Upper lobe of right lung (tissue), 1 donor: ENCODE measurements at places on chromosomes 7 and 10. TPM values are rescaled to one million over a fixed set of nuclear protein-coding genes. Genes with fewer than 3 reads are reported as not detected.

DNA sequence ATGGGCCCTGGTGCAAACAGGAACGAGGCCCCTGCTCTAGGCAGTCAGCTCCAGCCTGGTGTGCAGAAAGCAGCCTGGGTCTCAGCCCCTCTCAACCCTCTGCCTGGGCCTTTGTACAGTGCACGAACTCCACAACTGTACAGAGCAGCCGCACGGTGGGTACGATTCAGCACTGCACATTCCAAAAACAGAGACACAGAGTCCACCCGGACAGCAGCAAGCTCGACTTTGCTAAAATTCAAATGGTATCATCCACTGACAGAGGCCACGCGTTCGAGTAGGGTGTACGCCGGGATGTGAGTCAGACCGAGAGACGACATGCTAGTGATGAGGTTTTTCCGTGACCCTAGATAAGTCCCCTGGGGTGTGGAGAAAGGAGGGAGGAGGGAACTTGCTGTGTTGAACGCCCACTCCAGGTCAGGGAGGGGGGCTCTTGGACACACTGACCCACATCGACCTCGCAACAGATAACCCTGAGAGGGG, 65.6 kb upstream of the PDGFA start:
- no peak overlapping the region for H3K4me3 ChIP-seq
- no peaks in the 10 kb centered on the region for H3K4me1 ChIP-seq
- H3K27me3 ChIP-seq, result no peaks in the 10 kb centered on the region
- DNase-seq, result no peak

- no peak overlapping the region for H3K4me3 ChIP-seq
- no peaks in the 10 kb centered on the region for H3K27me3 ChIP-seq
- no peak for DNase-seq
- H3K4me1 ChIP-seq, result no peaks in the 10 kb centered on the region
- H3K27ac ChIP-seq, result no peak overlapping the region
- H3K36me3 ChIP-seq, result peaks cover 13% of the 10 kb centered on the region
These were observed 23.9 kb downstream of the HECTD2 start for GRCh38 chr10:91434041-91434440.

Gene C10orf143
- 3.4 TPM for total RNA-seq

DNA sequence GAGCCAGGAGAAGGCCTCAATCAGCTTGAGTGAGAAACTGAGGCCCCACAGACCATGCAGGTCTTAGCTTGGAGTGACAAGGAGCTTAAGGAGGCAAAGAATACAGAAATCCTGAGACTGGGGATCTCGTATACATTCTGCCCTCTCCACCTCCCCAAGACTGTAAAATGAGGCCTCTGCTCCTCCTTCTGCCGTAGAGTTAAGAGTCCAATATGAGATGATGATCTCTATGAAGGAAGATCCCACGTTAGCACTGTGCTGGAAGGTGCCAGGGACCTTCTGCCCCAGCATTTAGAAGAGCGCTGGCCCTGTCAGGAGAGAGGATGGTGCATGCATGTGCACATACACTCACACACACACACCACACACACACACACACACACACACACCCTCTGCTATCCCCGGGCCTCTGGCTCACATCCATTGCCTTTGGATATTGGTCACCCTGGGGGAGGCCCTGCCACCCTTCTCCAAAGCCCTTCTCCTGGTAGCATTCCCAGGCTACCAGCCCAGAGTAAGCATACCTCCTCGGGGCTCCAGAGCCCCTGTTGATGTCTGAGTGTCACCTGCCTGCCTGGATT, 15.0 kb downstream of the ZCCHC24 start:
- no peak overlapping the region for H3K27ac ChIP-seq
- no peak overlapping the region for H3K4me3 ChIP-seq
- DNase-seq, result no peak
- no peaks in the 10 kb centered on the region for H3K27me3 ChIP-seq
- H3K4me1 ChIP-seq, result peaks cover 11% of the 10 kb centered on the region
- peaks cover 19% of the 10 kb centered on the region for H3K36me3 ChIP-seq

DNA sequence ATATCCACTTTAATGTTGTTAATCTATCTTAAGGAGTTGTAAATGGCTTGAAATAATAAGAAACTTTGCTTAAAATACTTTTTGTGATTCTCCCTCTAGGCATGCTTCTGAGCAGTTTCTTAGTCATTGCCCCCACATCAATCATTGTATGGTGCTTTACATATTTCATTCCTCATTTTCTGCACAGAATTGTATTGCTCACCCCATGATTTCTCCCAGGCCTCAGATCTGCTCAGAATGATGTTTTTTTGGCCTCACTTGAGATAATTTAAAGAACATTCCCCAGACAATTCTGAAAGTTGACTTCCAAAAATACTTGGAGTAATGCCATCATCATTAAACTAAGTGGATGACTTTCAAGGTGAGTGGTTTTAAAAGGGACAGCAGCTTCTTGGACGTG, 82.1 kb upstream of the PRPS1L1 start:
- no peak overlapping the region for H3K4me3 ChIP-seq
- H3K36me3 ChIP-seq, result no peaks in the 10 kb centered on the region
- H3K27ac ChIP-seq, result no peak overlapping the region
- no peaks in the 10 kb centered on the region for H3K27me3 ChIP-seq

Gene ABCC2
- 1.1 TPM for total RNA-seq

DNA sequence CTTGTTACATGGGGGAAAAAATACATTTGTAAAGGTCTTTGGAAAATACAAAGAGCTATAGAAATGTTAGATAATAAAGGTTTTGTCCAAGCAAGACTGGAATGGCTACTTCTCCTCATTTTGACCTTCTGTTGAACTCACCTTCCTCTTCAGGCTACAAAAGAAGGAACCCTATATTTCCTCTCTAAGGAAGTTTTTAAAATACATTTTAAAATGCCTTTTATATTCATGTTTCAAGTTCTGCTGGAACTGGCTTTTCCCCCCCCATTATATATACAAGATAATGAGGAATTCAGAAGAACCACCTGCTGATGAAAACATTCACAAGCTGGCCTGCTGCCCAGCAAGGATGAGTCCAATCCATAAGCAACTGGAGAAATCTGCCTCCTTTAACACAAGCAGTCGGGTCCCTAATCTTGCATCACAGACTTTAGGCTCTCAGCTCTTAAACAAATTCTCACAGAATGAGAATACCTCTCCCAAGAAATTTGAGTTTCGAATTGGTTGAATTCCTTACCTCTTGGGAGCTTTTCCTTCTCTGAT, 44.6 kb downstream of the MTERF1 start:
- no peaks in the 10 kb centered on the region for H3K36me3 ChIP-seq
- H3K27ac ChIP-seq, result no peak overlapping the region
- no peak for DNase-seq

Gene UCN3
- total RNA-seq, result 1.2 TPM

Gene CDHR3
- 1.4 TPM for total RNA-seq

DNA sequence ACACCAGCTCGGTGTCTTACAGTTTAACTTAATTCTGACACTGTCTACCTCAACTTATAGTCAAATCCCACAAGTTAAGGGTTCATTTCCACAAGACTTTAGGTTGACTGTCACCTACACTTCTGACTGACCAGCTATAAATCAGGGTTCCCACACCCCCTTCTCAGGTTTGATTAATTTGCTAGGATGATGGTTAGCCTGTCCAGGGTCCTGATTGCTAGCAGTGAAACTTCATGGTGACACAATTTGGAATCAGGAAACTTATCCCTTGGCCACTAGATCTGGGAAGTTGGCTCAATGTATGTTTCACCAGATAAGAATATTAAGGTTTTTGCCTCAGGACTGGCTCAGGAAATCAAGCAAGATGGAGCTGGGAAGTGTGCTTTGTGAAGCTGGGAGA, 2.8 kb upstream of the RSU1 start:
- no peak overlapping the region for H3K4me3 ChIP-seq
- H3K27ac ChIP-seq, result no peak overlapping the region
- H3K27me3 ChIP-seq, result no peaks in the 10 kb centered on the region
- peaks cover 19% of the 10 kb centered on the region for H3K4me1 ChIP-seq
- no peaks in the 10 kb centered on the region for H3K36me3 ChIP-seq
- DNase-seq, result no peak

DNA sequence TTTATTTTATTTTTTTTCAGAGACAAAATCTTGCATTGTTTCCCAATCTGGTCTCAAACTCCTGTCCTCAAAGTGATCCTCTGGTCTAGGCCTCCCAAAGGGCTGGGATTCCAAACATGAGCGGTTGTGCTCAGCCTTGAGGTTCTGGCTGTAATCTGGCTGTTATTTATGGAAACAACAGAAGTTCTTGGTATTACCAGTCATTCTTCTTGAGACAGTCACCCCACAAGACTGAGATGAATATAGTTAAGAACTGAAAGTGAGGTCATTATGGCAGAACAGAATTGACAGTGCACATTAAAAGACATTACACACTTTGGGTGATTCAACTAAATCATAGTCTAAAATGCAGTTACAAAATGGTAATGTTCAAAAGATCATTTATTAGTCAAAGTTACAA, 719.5 kb downstream of the ZWINT start:
- H3K4me3 ChIP-seq, result no peak overlapping the region
- H3K27ac ChIP-seq, result no peak overlapping the region
- no peak for DNase-seq
- H3K36me3 ChIP-seq, result no peaks in the 10 kb centered on the region
- no peaks in the 10 kb centered on the region for H3K4me1 ChIP-seq

DNA sequence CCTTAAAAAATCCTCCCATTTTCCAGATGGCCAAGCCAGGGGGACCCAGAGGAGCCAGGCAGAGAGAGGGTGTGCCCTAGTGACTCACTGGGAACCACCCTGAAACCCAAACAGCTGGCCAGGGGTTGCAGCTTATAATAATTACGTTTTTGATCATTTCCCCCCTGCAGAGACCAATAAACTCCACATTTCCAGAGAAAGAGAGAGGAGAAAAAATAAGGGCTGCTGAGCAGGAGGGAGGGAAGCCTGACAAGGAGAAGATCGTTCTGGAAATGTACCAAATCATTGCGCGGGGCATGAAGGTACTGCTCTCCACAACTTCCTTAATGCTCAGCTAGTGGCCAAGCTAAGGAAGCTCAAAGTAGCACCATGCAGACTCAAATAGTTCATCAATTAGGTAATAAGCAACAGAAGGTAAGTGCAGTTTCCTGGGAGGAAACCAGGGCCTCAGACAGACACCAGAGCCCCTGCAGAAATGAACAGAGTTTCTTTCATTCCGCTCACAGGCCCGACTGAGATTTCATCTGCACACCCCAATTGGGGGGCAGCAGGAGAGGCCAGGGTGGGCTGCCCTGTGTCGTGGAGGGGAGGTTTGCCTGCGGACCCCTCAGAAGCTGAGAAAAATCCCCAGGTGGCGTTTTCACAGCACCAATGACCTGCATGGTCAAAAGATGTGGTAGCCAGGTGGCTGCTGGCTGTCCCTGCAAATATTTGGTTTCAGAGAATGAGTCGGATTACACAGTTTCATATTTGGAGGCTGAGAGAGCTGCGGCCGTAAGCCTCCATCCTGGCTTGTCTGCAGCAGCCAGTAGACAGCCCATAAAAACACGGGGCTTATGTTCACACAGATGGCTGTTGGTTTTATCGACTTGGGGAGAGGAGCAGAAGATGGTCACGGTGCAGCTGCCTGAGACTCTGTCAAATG, 153.2 kb upstream of the LYZL2 start:
- peaks cover 14% of the 10 kb centered on the region for H3K4me1 ChIP-seq
- no peaks in the 10 kb centered on the region for H3K36me3 ChIP-seq
- DNase-seq, result no peak
- H3K27me3 ChIP-seq, result no peaks in the 10 kb centered on the region

- no peaks in the 10 kb centered on the region for H3K4me1 ChIP-seq
- H3K4me3 ChIP-seq, result no peak overlapping the region
- DNase-seq, result no peak
These were observed 22.1 kb downstream of the POT1 start for GRCh38 chr7:124907490-124907889.

DNA sequence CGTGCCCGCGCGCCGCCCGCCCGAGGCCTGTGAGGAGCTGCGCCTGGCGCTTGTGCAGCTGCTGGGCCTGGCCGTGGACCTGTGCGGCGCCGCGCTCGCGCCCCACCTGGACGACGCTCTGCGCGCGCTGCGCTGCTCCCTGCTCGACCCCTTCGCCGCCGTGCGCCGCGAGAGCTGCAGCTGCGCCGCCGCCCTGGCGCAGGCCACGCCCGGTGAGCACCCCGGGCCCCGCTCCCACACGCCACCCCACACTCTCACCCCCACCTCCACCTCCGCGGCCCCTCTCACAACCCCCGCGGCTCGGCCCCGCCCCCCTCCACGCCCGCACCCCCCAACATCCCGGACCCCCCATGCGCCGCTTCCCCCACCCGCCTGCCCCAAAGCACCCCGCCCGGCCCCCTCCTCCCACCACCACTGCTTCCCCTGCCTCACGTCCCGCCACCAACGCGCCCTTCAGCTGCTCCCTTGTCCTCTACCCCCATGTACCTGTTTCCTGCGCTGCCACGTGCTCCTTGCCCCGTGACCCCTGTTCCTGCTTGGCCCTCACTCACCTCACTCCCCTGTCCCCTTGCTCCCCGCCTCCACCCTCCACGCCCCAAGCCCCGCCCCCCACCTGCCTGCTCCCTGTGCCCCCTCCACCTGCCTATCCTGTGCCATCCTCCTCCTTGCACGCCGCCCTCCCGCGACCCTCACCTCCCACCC, at the start of gene PRKAR1B:
Gene PRKAR1B, minus strand, starts transcription at position 178 of the 702 bp plus-strand sequence. CDS start 15,776 bp downstream, outside the sequence.
- H3K36me3 ChIP-seq, result peaks cover 11% of the 10 kb centered on the region
- peak within 1 kb of the TSS; percentile 85 for H3K27ac ChIP-seq
- DNase-seq, result no peak
- peak within 1 kb of the TSS; percentile 68 for H3K4me3 ChIP-seq
- no peaks in the 10 kb centered on the region for H3K27me3 ChIP-seq
- peaks cover 12% of the 10 kb centered on the region for H3K4me1 ChIP-seq

GRCh38 chr7:117892821-117893220, 19.6 kb upstream of the CTTNBP2 start:
- no peak overlapping the region for H3K4me3 ChIP-seq
- no peaks in the 10 kb centered on the region for H3K27me3 ChIP-seq
- H3K4me1 ChIP-seq, result no peaks in the 10 kb centered on the region
- H3K36me3 ChIP-seq, result no peaks in the 10 kb centered on the region

DNA sequence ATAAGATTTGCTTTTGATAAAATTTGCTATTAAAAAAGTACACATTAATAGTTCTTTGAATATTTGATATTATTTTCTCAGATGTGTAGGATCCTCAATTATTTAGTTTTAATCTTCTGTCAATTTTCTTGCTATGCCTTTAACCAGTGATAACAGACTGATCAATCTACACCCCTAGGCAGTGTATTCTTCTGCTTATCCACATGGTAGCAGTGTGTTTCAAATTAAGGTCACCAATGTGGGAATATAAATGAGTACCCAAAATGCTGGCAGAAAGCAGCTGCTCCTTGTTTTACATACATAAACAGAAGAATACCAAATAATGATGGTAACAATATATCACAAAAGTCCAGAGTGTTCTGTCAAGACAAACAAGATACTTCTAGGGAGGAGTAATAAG, 87.0 kb downstream of the SKAP2 start:
- H3K27ac ChIP-seq, result no peak overlapping the region
- H3K4me1 ChIP-seq, result no peaks in the 10 kb centered on the region
- H3K27me3 ChIP-seq, result no peaks in the 10 kb centered on the region
- no peak overlapping the region for H3K4me3 ChIP-seq
- no peaks in the 10 kb centered on the region for H3K36me3 ChIP-seq
- no peak for DNase-seq

- no peaks in the 10 kb centered on the region for H3K4me1 ChIP-seq
- no peak for DNase-seq
- no peaks in the 10 kb centered on the region for H3K36me3 ChIP-seq
- H3K27ac ChIP-seq, result no peak overlapping the region
- no peak overlapping the region for H3K4me3 ChIP-seq
- H3K27me3 ChIP-seq, result no peaks in the 10 kb centered on the region
These were observed 101.4 kb downstream of the GPAM start for GRCh38 chr10:112082120-112082519.

Gene PON3
- total RNA-seq, result 36.4 TPM

Gene HYAL4
- total RNA-seq, result not detected
